Ammon's horn (tissue), 1 donor: ENCODE measurements at places on chromosomes 3 and 15.

DNA sequence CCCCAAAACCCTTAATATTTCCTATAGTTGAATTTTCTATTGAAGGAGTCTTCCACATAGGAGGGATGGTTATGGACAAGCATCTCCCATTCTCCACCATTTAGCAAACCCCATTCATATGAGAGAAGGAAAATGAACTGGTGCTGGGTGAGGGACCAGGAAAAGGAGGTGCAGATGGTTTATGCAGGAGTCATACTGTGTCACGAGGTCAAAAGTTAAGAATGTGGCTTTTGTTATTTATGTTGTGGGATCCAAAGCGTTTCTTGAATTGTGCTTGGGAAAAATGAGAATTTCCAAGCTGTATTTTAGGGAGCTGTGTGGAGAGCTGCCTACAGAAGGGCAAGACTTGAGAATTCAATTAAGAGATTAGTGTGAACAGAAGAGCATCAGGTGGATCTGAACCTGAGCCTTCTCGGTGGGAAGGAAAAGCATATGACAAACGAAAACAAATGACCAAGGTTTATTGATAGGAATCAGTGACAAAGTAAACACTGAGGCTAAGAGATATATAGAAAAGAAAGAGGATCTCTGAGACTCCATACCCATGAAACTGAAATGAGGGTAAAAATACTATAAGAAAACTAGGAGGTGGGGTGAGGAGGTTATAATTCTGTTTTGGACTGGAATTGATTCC is 473.3 kb upstream of the NR2F2 start:
- no peak for DNase-seq

- DNase-seq: no peak
Measured at GRCh38 chr15:101123222-101123910, 128.5 kb downstream of the CHSY1 start.

DNA sequence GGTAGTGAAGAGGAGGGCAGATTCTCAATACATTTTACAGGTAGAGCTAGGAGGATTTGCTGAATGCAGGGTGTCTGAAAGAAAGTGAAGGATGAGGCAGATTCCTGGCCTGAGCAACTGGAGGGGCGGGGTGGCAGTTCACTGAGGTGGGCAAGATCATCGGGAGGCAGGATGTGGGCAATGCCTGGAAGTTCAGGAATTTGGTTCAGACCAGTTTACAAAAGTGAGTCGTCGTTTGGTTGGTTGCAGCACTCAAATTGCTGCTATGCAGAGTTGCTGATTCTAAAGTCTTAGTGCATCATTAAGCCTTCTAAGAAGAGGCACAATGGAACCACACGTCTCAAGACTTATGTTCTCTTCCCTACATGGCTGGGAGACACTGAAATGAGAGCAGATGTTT is 134.0 kb downstream of the MFSD1 start:
- DNase-seq: no peak

GRCh38 chr15:101052681-101053121 is 133.5 kb downstream of the LRRK1 start:
- no peak for DNase-seq

- peak; percentile 76 for DNase-seq
Measured at GRCh38 chr15:92098869-92099268, 245.4 kb downstream of the SLCO3A1 start.

DNA sequence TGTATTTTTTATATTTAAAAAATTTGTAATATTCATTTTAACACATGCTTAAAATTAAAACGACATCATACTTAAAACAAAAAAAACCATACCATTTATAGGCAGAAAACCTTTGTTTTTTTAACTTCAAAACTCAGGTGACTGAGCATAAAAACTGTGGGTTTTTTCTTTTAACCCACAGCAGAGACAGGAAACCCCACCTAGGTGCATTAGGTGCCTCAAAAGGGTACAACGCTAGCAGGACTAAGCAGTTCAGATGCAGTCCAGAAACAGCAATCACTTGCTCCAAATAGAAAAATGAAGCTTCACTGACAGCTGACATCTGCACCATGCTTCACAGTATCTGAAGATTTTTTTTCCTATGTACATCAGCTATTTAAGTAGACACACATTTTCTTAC is 52.3 kb downstream of the GLB1 start:
- no peak for DNase-seq

GRCh38 chr15:100602823-100603393 is 519 bp downstream of the ASB7 start:
- DNase-seq: peak; percentile 3

GRCh38 chr3:120506076-120506827 is 55.5 kb upstream of the FSTL1 start:
- no peak for DNase-seq

- DNase-seq: peak; percentile 21
Measured at GRCh38 chr15:78130466-78131294, 565 bp downstream of the CIB2 start.

DNA sequence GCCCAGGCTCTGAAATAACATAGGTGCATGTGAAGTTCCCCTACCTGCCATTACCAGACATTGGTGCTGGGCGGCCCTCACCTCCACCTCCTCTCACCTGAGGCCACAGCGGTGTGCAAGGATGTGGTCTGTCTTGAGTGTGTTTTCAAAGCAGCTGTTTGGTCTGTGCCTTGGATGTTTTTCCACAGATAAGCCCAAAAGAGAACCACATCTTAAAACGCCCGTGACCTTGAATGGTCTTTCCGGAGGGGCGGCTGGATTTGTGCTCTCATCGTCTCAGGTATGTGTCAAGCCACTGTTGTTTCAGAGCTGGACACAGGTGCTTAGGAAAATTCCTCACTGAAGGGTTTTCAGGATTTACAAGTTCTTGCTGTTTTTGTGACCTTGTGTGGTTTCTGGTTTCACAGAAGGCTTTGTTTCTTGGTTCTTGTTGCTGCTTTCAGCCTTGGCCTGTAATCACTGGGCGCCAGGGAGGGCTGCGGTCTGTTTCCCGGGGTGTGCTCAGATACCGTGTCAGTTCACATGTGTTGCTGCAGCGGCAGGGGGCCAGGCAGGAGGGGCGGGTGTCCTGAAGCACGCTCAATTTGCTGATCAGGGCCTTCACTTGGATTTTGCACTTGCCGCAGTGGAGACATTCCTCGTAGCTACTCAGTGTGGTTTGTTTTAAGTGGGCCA is 128.4 kb downstream of the IGF1R start:
- DNase-seq: no peak

DNA sequence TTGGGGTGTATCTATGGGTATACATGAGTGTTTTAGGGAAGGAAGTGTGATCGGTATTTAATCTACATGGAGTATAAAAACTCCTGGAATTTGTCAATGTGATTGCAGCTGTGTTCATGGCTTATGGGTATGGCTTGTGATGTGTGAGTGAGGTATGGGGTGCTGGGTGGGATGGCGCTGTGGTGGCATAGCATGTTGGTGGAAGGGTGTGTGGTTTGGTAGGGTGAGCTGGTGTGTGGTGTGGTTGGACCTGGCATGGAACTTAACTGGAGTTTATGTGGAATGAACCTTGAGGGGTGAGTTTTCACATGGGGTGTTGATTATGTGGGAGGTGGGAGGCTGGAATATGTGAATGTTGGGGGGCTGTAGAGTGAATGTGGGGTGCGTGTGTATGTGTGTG is 492 bp upstream of the MOBP start:
- no peak for DNase-seq

DNA sequence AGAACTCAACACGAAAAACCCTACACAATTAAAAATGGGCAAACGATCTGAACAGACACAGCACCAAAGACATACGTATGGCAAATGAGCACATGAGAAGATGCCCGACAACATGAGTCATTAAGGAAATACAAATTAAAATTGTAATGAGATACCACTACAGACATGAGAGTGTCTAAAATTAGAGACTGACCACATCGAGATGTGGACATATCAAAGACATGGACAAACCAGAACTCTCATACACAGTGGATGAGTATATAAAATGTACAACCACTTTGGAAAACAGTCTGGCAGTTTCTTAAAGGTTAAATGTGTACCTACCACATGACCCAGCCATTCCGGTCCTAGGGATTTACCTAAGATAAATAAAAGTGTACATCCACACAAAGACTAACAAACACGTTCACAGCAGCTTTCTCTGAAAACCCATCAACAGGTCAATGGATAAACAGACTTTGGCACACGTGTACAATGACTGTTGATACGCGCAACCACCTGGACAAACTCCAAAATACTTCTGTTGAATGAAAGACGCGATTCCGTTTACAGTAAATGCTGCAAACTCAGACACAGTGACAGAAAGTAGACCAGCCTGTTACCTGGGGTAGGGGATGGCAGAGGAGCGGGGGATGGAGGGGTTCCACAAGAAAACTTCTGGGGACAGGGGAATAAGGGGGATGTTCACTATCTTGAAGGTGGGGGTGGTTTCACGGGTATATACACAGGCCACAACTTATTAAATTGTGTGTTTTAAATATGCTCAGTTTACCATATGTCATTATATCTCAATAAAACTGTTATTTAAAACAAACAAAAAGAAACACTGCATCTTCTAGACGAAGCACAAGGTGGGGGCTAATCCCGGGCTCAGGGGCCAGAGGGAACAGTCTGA is 2.1 kb downstream of the TNK2 start:
- DNase-seq: no peak

GRCh38 chr3:143002727-143003126 is 1.4 kb downstream of the U2SURP start:
- no peak for DNase-seq

DNA sequence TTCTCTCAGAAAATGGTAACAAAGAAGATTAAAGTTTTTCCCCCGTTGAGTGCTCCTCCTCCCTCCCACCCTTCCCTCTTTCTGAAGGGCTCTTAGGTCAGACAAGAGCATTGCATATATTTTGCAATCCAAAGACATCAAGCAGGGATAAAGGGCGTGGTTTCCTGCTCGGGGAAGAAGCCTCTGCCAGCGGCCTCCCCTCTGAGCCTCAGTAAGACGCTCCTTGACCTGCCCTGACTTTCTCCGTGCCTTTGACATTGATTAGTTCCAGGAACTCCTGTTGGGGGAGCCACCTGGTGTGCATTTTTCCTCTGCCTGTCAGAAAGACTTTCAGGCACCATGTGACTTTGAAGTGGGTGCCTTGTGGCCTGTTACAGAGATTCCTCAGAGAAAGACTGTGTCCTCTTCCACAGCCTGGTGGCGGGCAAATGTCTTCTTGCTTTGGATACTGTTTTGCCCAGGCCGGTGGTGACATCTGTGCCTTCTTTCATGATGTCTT is 87.2 kb upstream of the TBL1XR1 start:
- DNase-seq: peak; percentile 8

DNA sequence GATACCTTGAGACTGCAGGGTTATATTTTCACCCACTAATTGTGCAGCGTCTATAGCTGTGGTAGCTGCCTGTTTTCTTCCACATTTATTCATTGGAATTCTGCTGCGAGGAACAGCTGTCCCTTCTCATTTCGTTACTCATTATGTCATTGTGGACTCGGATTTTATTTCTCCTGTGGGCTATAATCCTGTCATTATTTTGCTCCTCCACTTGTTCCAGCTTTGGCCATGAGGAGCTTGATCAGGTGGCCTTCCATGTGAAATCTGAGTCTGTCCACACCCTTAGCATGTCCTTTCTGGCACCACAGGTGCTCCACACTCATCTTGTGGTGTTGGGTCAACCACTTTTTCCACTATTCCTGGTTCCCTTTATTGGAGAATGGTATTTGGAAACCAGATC is 14.8 kb downstream of the LYSMD4 start:
- no peak for DNase-seq

- no peak for DNase-seq
Measured at GRCh38 chr3:181362378-181362777, 349.3 kb upstream of the SOX2 start.

DNA sequence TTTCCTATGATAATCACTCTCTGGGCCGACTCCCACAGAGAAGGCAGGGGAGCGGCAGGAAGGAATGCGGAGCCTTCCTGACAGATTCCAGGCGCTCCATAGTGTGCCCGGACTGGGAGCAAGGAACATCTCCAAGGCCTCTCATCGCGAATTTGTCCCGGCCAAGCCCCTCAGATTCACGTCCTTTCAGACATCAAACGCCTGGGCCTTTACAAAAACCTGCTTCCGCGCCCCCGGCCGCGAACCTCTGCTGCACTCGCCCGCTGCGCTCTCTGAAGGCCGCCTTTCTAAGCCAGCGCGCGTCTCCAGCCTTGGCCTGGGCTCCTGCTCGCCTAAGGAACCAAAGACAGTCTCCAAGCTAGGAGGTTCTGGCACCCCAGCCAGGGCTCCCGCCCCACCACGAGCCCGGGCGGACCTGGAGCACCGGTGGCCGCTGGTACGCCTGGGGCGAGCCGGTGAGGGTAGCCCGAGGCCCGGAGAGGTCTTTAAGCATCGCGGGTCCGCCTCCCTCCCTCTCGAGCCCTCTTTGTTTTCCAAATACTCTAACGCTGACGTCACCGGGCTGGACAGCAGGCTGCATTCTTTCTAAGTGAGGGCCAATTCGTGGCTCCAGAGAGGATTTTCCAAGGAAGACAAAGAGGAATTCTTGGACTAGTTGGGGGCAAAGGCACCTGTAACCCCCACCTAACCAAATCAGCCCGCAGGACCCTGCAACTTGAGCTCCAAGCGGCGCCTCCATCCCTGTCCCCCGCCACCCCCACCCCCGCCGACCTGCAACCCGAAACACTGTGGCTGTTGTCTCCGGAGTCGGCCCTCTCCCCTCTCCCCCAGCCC is 759 bp downstream of the AMOTL2 start:
- peak; percentile 91 for DNase-seq

- no peak for DNase-seq
Measured at GRCh38 chr3:159548675-159549335, 439.8 kb upstream of the IL12A start.

DNA sequence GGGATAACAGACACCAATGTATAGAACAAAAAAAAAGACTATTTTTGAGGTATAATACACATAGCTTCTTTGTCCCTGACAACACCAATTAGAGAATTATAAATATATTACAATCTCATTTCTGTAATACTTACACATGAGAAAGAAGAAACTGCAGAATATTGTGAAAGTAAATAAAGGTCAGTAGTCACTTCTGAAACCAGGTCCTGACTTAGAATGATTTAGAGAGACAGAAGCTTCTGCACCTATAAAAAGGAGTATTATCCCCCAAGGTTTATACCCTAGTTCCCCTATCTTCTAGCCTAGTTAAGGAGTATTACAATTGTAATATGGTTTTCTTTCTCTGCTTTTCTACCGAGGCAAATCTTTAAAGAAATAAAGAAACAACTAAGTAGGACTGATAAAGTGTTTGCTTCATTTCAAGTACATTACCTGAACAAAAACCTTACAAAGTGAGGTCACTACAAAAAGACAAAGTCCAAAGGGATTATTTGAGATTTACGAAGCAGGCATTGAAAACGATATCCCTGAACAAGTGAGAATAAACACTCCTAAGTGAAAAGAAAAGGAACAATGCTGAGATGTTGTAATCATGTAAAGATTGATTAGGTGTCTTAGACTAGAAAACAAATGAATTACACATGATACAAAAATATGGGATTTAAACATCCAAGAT is 103.0 kb downstream of the GBE1 start:
- no peak for DNase-seq

- no peak for DNase-seq
Measured at GRCh38 chr3:69130689-69131088, 8.3 kb upstream of the LMOD3 start.
